ENCODE measurements at places on chromosomes 3 and 15.

GRCh38 chr3:69326855-69327300, 59.0 kb downstream of the FRMD4B start:
- peak; percentile 44 for DNase-seq

- DNase-seq = no peak
Measured at GRCh38 chr15:63998489-63998888, 47.8 kb downstream of the DAPK2 start.

DNA sequence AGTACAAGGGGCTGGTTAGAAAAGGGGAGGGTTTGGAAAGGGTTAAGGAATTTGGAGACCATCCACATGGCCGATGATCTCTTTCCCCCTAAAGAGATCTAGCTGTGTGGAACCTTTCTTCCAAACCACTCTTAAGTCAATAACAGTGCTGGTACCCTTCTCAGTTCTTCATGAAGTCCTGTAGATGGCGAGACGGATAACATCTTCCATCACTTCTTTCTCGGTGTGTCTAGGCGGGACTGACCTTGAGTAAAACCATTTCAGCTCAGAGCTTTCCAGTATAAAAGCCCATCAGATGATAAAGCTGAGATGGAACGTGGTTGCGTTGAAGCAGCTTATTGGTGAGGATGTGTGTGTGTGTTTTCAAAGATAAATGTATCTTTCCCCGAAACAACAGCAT, 151.5 kb upstream of the BHLHE40 start:
- DNase-seq = no peak

DNA sequence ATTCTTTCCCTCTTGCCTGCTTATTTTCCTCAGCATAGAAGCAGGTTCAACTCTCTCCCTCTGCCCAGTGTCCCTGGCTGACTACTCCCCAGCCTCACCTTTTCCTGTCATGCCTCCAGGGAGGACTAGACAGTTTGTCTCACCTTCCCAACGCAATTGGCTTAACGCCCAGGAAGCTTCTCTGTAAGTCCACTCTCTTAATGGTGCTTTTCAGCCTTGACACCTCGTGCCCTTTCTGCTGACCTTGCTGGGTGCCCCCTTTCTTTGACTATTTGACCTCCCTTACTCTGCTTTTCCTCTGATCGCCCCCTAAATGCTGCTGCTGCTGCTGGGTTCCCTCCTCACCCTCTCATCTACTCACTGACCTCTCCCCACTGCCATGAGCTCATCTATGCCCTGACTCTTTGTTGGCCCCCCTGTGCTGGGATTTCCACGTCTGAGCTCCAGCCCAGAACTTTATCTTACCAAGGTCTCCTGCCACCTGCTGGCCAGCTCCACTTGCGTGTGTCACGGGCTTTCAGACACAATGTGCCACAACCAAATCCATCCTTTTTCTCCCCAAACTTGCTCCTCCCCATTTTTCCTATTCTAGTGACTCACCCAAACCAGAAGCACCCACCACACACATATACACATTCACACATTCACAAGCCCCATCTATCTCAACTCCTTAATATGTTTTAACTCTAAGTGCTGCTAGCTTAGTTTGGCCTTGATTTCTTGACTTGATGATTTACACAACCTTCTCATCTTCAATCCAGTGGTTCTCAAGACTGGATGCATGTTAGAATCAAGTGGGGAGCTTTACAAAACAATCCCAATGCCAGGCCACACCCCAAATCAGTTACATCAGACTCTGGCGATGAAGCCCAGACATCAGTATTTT, 16.6 kb downstream of the EPB42 start:
- no peak for DNase-seq

GRCh38 chr15:79505956-79506355, 73.8 kb downstream of the MINAR1 start:
- no peak for DNase-seq

DNA sequence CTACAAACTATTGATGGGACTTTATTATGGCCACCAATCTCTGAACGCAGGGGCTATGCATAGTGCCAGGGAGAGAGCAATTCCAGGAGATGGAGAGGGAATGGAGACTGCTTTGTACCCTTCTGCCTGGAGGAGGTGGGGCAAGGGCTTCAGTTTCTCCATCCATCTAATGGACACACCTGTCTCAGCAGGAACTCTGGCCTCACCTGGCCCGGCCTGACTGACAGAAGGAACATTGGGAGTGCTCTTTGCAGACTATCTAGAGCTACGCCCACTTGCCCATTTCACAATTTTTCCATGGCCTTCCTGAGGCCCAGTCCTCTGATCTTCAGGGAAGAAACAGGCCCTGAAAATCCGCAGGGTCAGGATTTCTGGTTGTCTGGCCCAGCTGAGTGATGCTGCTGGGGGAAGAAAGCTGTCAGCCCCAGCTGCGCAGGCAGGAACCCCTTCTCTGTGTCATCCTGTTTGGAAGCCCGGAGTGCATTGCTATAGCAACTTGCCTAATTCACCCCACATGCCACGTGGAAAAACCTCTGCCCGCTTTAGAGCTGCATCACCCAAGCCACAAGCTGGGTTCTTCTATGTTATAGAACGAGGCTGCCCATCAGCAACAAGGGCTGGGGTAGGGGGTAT, 6.4 kb downstream of the ITGA11 start:
- DNase-seq = no peak

GRCh38 chr3:141051443-141052200, 475 bp downstream of the SPSB4 start:
- peak; percentile 77 for DNase-seq

- DNase-seq = no peak
Measured at GRCh38 chr3:12746419-12746818, 12.6 kb downstream of the TMEM40 start.

- DNase-seq = no peak
Measured at GRCh38 chr15:98597666-98598065, 50.7 kb upstream of the IGF1R start.

DNA sequence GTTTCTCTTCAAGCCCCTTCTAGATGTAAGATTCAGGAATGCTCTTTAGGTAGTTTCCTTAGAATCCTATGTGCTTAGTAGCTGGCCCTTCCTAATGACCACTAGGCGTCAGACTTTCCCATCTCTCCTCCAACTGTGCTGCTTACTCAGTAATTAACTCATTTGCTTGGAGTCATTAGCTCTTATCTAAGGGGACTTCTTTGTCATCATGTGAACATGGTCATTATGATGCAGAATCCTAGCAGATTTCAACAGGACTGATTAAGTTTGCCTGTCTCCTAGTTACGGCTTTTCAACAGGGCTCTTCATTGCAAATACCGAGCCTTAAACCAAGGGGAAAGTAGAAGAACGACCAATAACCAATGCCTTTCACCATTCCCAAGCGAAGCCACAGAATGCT, 46.4 kb downstream of the GJD2 start:
- DNase-seq = no peak

GRCh38 chr3:130990282-130990681, 36.3 kb downstream of the ASTE1 start:
- no peak for DNase-seq

DNA sequence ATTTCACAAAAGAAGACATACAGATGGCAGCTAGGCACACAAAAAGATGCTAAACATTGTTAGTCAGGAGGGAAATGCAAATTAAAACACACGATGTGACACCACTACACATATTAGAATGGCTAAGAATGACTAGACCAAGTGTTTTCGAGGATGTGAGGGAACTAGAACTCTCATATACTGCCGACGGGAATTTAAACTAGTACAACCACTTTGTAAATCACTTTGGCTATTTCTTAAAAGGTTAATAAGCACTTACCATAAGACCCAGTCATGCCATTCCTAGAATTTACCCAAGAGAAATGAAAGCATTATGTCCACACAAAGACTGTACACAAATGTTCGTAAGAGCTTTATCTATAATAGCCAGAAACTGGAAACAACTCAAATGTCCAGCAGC, 5.6 kb downstream of the CEP70 start:
- no peak for DNase-seq

- no peak for DNase-seq
Measured at GRCh38 chr3:101027286-101027685, 34.1 kb upstream of the ABI3BP start.

GRCh38 chr3:182404031-182404430, 389.3 kb upstream of the ATP11B start:
- DNase-seq = no peak

DNA sequence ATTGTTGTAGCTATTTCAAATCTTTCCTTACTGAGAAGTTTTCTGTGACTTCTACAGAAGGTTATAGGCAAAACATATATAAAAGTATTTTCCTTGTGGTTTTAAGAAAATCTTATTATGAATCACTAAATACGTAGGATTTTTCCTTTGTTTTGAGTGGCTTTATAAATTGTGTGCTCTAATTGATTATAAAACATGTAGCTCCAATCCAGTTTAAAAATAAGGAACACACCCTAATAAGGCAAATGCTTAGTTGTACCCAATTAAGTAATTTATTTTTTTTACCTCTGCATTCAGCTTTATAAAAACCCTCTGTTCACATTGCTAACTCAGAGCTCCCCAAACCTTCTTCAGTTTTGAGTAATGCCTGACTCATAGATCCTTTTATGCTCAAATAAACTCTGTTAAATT, 408.0 kb downstream of the NAALADL2 start:
- no peak for DNase-seq

DNA sequence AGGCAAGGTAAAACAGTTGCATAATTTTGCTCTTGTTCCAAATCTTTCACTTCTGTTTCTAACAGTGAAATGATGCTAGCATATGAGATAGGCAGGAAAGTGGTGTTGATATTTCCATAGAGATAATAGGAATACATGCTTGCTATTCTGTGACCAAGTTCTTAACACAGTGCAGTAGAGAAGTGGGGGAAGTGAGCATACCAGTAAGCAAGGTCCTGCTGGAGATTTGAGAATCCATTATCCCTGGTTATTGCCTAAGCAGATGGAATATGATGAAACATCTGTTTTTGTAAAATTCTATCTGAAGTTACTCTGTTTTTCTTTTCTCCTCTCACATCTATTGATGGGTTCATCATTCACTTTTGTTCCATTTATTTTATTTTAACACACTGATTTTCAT, 28.7 kb downstream of the USP8 start:
- DNase-seq = no peak

DNA sequence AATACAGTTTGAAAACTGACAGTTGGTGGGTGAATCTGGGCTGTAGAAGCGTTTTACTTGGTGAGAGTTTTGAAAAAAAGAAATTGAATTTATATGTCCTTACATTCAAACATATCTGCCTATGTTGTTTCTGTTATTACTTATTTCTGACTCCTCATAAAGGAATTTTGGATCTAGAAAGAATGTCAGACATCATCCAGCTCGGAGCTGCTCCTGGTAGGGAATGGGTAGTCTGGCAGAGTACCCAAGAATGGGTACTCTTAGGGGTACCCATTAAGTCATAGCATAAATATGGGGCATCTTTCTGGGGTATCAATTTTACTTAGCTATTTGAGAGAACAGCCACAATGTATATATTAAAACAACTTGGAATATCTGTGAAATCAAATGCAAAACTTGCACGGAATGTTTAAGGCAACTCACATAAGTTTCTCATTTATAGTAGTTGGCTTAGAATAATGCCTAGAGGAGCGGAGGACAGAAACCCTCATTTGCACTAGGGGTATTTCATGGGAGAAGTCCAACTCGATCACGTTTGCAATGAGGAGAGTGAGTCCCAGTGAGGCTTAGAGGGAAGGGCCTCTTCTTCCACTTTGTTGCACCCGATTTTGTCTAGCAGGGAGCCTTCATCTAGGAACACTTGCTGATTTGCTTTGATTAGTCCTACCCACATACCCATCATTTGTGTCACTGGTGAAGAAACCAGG, 2.4 kb upstream of the LARP6 start:
- no peak for DNase-seq

DNA sequence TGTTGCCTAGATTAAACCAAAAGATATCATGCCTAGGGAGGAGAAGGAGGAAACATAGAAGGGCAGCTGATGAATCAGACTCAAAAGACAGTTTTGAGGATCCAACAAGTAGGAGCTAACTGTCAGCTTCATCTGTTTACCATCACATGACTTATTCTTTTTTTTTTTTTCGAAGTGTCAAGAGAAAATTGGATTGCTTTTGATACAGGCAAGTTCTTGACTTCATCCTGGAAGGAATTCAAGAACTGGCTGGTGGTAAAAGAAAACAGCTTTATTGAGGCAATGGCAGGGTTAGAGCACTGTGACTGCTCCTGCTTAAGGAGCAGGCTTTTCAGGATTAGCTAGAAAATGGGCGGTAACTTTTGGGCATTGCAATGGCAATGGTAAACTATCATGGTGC, 227.5 kb upstream of the KCNMB2 start:
- DNase-seq = no peak

DNA sequence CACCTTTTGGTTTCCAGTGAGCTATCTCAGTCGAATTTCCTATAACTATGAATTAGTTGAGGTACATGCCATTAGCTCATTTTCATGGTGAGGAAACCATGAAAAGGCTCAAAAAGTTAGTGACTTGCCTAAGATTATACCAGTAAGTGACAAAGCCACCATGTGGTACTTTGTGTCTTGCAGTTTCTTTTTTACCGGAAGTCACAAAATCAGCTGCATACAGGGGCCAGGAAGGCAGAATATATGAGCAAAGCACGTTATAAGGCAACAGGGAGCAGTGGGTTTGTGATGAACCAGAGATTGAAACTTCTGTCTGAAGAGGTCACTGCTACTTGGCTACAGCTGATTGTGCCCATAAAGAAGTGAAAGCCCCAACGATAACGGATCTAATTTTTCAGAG, 50.3 kb downstream of the CMTM8 start:
- no peak for DNase-seq

GRCh38 chr3:63295806-63296205, 17.7 kb downstream of the SYNPR start:
- DNase-seq = no peak

DNA sequence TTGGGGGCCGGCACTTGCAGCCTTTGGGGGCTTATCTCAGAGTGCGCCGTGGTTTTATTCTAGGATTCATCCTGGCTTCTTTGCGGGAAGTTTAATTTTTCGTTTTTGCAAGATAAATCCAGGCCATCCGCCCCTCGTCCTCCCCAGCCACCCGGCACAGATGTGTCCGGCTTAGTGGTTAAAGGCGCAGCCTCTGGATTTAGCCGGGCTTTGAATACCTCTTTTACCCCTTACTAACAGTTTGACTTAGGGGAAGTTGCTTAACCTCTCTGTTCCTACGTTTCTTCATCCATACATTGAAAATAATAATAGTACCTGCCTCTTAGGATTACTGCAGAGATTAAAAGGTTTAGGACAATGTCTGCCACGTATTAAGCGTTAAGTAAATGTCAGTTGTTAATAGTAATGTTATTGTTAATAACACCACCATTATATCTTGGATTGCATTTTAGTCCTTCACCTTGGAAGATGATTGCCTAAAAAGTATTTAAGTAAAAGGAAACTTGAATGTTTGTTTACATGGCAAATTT, 714 bp downstream of the ECT2 start:
- DNase-seq = no peak

- peak; percentile 51 for DNase-seq
Measured at GRCh38 chr15:27059610-27060202, 88.7 kb downstream of the GABRG3 start.

GRCh38 chr3:17505856-17506255, 236.6 kb downstream of the TBC1D5 start:
- no peak for DNase-seq

DNA sequence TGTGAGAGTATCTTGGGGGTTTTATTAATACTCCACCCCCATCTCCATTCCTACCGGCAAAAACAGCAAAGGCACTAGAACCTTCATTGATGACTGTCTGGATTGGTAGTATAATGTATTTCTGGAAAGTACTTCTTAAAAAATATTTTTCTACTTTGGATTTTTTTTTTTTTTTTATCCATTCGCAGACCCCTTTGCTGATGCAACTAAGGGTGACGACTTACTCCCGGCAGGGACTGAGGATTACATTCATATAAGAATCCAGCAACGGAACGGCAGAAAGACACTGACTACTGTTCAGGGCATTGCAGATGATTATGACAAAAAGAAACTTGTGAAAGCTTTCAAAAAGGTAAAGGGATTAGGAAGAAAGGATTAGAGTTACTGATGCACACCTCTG, 1.2 kb downstream of the EIF1B start:
- DNase-seq = no peak
